EH (cell line): ENCODE measurements at places on chromosomes 5 and 9.

- peak; percentile 16 for DNase-seq
Observed at GRCh38 chr9:95822015-95822414, 53.5 kb upstream of the ERCC6L2 start.

DNA sequence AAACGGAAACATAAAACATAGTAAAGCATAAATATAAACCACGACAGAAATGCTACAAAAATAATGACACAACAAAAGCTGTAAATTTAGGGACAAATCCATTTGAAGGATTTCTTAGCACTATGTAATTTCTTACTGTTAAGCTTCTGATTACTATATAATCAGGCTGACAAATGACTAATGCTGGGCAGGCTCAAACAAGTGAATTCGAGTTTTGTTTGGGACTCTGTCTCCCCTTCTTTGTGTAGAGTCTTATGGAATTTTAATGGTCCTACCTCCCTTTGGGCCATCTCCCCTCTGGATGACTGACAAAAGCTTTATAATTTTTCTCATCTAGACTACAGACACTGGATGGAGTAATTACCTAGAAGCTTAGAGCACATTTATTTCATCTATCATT is 24.6 kb upstream of the KIF2A start:
- DNase-seq, result no peak

DNA sequence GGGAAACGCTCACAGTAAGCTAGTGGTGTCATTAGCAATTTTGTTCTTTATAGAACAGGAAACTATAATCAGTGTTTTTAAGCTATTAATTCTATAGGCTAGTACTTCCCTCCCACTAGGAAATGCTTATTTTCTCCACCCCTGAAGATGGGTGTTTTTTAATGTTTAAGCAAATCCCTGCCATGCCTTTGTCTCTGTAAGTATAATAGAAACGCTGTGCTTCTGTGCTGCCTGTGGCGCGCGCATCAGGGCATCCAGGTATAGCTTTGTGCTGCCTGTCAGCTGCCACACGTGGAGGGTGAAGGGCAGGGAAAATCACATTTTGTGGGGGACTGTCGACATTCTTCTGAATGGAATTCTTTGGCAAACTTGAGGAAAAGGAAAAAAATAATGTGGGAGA is 217.5 kb downstream of the RAB3C start:
- DNase-seq, result no peak

DNA sequence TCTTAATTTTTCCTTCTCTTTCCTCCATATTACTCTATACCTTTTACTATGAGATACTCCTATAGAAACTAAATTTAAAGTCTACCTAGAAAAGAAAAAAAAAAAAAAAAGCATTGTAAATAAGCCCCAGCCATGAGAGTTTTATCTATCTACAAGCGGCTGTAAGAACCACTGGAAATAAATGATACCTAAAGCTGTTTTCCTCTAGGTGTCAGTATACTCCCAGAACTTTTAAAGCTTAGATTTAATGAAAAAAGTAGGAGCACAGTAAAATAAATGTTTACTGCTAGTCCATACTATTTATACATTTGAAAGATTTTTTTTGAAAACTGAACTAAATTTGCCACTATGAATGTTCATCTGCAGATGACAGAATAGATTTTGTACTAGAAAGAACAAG is 26.2 kb downstream of the TYRP1 start:
- peak; percentile 42 for DNase-seq

GRCh38 chr9:110745676-110746075 is 77.1 kb downstream of the MUSK start:
- DNase-seq, result no peak

DNA sequence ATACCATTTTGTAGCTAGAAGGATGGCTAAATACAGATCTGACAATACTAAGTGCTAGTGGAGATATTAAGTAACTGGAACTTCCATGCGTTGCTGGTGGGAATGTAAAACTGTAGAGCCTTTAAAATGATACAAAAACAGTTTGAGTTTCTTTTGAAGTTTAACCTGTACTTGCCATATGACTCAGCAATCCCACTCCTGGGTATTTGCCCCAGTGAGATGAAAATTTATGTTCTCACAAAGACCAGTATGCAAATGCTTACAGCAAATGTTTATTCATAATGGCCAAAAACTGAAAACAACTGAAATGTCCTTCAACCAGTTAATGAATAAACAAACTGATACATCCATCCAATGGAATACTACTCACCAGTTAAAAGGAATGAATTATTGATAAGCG is 137.3 kb downstream of the SLC12A2 start:
- no peak for DNase-seq

GRCh38 chr5:133681896-133682295 is 69.6 kb upstream of the FSTL4 start:
- no peak for DNase-seq

- DNase-seq, result no peak
Observed at GRCh38 chr9:98931600-98932389, 11.9 kb upstream of the COL15A1 start.

DNA sequence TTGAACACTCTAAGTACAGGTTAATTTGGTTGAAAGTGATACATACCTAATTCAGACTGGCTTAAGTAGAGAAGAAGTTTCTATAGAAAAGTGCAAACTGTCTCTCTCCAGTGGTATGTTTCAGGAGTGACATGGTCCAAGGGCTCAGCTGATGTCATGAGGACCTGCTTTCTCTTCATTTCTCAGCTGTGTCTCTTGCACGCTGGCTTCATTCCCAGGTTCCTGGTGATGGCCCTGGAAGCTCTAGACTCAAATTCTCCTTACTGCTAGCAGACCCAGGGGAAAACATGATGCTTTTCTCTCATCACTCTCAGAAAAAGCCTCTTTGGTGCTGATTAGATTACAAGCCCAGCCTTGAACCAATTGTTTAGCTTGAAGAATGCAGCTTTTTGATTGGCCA is 211.9 kb upstream of the CLINT1 start:
- no peak for DNase-seq

DNA sequence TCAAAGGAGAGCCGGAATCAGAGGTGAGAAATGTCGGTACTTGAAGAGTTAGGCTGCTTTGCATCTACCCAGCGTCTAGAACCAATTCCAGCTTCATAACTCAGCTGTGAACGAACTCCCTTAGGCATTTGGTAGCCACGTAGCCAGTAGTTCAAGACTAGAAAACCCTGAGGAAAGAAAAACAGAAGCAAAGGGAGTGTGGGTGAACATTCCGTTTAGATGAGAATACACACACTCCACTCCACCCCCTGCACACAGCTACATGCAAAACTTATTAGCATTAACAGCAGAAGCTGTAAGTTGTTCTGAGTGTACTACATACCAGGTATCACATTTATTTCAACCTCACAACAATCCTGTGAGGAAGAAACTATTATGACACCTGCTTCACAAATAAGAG is 78.3 kb downstream of the SMIM23 start:
- DNase-seq, result peak; percentile 95

DNA sequence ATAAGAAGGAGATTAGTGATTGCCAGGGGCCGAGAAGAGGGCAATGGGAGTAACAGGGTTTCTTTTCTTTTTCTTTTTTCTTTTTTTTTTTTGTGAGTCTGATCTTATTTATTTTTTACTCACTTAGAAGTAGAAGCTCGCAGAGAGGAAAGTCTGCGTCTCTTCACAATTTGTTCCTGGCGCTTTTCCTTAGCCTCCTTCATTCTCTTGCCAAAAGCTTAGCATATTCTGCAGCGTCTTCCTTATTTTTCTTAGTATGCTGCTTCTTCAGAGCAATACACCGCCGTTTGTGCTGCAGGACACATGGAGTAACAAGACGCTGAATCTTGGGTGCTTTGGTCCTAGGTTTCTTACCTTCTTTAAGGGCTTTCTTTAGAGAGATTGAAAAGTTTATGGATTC is 30.3 kb upstream of the DENND4C start:
- DNase-seq, result no peak
